ENCODE measurements at places on chromosomes 4 and X.

DNA sequence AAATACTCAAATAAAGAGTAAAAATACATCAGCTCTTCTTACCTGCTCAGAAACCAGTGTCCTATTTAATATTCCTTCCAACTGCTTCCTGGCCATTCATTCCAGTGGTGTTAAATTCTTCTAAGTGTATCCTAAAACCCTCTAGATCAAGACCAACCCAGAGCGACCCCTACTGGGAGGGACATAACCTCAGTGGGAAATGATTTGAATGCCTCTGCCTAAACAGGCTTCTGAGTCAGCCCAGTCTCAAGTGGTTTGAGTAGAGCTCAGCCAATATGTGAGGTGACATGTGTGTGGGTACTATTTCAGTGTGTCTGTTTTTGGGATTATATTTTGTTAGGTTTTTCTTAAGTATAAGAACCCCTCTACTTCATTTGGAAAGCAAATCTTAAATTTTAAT lies 133.6 kb upstream of the ARHGEF9 start:
- no peak for DNase-seq

- DNase-seq: no peak
Measured at GRCh38 chrX:51855698-51856097, 37.7 kb upstream of the MAGED1 start.

DNA sequence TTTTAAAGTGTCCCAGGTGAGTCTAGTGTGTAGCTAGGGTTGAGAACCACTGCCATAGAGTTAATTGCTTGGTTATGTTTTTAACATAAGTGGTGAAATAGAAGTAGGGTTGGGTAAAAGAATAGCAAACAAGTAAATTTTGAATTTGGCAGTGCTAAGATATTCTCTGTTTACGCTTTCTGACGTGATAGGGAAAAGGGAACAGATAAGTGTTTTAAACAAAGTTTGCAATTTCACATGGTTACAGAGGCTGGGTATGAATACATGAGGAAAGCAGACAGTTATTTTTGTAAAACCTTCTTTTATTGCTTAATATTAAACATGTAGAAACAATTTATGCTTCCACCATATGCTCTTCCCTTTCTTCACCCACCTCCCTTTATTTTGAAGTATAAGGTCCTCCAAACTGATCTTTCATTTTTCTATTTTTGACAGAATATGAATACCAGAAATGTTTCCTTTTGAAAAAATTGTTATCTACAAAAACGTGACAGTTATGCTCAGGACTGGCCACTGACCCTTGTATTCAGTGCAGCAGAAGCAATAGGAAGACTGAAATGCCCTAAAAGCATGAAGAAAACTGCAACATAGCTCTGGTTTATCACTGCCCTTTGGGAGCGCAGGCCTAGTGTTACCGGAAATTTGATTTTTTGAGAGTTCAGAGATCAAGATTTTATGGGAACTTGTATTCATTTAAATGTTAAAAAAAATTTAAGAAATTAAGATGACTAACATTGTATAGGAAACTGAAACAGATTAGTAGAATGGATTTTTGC lies 214.4 kb upstream of the ARSJ start:
- no peak for DNase-seq

DNA sequence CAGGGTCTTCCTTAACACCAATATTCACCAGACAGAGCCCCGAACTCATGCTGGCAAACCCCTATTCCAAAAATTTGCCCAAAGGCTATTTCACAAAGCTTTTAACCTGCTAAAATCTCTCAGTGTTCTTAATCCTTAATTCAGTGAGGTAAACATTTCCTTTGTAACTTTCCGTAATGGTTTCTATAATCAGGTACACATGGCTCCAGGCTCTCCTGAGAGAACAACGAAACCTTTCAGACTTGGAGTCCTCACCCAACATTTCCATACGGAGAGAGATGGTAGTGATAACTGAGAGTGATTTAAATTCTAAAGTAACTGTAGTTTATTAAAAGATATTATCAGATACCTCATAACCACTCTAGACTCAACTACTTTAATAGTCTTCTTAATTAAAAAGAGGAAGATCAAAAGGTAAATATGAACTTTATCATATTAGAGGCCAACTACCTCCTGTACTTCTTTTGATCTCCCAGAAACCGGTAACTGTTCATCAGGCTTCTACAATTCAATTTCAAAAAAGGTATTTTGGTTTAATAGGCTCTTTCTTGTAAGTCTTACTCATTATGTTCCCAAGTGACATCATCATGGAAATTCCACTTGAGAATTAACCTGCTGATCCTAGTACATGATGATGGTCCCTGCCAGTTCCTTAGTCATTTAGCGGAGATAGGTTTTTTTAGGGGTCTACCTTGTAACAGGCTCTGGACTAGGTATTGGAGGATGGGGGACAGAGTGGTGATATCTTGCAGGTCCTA lies 91.4 kb upstream of the UCP1 start:
- DNase-seq: no peak

DNA sequence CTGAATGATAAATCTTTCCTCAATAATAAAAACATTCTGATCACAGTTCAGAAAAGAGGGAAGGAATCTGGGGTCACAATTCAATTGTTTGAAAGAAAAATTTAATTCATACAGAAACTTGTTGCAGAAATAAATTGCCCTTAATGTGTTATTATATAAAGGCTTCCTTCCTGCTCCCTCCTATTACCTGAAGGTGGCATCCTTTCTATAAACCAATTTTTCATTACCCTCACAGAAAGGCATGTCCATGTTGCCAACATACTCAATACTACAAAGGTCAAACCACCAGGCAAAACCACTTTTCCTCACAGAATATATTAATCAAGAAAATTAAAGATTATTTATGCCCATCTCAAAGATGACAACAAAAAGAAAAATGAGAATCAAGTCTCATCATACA lies 194.3 kb upstream of the CT83 start:
- no peak for DNase-seq

DNA sequence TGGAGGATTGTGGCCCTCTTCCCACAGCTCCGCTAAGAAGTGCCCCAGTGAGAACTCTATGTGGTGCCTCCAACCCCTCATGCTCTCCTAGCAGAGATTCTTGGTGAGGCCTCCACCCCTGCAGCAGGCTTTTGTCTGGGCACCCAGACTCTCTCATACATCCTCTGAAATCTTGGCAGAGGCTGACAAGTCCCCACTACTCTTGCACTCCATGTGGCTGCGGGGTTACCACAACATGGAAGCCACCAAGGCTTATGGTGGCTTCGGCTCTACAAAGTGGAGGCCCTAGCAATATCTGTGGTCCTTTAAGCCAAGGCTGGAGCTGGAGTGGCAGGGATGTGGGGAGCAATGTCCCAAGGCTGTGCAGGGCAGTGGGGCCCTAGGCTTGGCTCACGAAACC lies 255.2 kb downstream of the COX7B2 start:
- no peak for DNase-seq

- DNase-seq: no peak
Measured at GRCh38 chr4:111113591-111113990, 490.7 kb upstream of the PITX2 start.

DNA sequence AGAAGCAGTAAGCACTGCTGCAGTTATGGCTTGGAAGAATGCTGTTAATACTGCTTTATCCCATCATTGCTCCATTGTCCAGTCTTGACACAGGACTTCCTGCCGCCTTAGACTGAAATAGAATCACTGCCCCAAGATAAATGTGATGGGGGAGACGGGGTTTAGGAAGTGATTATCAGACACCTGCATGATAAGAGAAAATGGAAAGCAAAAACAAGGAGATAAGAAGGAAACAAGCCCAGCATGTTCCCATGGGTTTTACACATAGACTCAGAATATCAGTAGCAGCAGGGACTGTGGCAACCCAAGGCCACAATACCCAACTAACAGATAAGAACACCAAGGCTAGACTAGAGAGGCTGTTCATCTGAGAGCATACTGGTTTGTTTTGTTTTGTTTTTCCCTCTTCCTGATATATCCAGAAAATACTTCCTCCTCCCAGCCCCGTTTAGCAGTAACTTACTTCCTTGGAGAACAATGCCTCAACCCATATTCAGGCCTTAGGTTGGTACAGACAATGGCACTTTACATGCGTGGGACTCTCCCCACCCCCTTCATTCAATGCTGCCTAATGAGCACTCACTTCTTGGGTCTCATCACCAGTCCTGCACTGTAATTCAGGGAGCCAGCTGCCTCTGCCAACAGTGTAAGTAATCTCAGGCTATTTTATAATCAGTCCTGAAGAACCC lies 232.6 kb downstream of the CBR4 start:
- no peak for DNase-seq

- no peak for DNase-seq
Measured at GRCh38 chrX:110404376-110404775, 45.7 kb downstream of the RTL9 start.

DNA sequence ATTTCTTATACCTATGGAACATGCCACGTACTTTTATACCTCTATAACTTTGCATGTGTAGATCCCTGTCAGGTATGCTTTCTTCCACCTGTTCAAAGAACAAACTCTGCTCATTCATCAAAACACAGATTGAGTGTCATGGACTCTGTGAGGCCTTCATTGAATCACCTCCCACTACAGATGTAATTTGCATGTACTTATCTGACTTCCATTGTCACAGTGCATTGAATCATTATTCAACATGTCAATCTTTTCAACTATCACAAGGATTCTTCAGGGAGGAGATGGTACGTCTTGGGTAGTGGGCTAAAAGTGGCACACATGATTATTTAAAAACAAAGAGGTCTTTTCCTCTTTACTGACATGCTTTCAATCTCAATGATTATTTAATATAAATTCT lies 24.1 kb downstream of the SPOCK3 start:
- DNase-seq: no peak

DNA sequence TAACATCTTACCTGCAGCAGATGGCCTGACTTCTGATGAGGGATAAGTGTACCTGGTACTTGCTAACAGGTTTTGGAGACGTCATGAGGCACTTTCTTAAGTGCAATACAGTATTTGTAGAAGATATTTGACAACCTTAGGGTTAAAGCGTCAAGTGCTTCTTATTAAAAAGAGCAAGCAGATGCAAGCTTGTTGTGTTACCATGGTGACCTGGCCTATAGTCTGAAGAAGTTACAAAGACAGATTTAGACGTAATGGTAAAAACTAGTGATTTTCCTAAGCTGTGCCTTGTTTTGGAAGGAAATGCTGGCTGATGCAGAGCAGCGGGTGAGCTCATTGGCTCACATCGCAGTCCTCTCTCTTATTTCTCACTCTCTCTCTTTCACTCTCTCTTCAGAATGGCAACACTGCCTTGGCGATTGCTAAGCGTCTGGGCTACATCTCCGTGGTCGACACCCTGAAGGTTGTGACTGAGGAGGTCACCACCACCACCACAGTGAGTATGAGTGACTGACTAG lies 243.6 kb downstream of the ANK2 start:
- no peak for DNase-seq
